NCI-H1930 (cell line): ENCODE measurements at places on chromosomes 1 and 21.

DNA sequence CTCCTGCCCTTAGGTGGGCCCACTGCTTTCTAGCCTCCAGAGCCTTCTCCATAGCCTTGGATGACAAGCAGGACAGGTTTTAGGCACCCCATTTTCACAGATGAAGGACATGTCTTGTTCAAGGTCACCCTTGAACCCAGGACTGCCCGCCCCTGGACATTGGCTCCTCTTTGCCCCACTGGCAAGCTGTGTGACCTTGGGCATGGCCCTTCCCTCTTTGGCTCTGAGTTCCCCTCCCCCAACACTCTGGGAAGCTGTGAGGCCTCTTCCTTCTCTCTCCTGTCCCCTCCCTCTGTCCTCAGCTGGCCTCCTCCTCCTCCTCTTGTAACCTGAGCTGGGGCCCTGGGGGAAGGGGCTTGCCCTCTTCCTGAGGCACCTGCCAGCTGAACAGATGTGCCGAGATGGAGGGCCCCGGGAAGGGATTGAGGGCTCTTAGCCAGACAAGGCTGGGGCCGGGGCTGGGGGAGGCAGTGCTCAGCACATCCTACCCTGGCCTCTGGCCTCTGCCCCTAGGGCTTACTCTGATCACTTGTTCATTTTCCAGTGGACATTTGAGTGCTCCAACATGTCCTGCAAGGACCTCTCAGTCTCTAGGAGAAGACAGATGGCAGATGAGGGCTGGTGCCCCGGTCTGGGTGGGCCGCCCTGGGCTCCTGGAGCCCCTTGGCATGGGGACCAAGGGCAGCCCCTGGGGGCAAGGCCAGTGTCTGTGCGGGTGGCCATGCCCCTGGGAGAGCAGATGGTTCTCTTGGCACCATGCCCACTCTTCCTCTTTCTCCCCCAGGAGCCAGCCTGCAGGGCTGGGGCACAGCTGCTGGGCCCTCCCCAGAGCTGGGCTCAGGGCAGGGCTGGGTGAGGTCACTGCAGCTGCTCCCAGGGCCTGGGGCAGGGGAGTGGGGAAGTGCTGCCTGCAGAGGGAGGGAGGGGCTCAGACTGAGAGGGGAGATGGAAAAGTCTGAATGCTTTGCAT, 10.7 kb downstream of the FOXO6 start:
- no peak for DNase-seq

- DNase-seq = no peak
These were observed 27.9 kb downstream of the ARHGEF16 start for GRCh38 chr1:3482378-3482849.

- DNase-seq = no peak
These were observed 288.1 kb downstream of the NCAM2 start for GRCh38 chr21:21286170-21286798.

DNA sequence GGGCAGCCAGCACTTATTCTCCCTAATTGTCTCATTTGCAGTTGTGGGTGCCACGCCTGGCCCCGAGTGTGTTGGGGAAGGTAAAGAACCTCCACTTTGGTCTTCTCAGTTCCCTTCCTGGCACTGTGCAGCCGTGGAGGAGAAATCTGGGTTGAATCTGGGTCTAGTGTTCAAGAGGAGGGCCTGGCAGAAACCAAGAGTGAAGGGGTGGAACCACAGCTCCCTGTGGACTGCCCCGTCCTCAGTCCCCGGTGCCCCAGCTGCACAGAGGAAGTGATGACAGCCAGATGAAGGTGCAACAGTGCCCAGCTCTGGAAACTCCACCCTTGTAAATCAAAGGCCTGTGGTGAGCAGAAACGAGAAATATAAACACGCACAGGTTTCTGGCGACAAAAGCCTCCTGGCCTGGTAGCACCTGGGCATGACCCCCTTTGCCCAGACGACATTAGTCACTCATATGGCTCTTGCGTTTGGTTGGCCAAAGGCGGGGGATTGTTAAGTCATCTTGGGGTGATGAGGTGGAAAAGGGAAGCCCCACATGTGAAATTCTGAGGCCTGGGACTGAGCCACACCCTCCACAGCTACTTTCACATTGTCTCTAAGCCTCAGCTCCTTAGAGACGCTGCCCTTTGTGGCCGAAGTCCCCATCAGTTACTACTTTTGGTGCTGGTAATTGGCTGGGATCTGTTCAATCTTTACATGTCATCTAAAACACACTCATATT, 4.2 kb upstream of the ECE1 start:
- DNase-seq = no peak

GRCh38 chr1:231682779-231683178, 56.2 kb downstream of the DISC1 start:
- DNase-seq = no peak
